Type B pancreatic cell (in vitro differentiated cells): ENCODE measurements at places on chromosomes 6 and 20. TPM values are rescaled to one million over a fixed set of nuclear protein-coding genes. Genes with fewer than 3 reads are reported as not detected.

DNA sequence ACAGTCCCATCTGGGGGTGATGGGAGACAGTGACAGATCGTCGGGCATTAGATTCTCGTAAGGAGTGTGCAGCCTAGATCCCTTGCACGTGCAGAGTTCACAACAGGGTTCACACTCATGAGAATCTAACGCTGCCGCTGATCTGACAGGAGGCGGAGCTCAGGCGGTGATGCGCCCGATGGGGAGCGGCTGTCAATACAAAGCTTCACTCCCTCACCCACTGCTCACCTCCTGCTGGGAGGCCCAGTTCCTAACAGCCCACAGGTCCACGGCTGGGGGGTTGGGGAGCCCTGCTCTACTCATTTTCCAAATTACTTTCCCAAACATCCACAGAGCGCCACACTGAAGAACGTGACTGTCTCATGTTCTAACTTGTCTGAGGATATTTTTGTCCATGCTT lies 25.3 kb downstream of the CTCFL start:
- H3K27me3 ChIP-seq: peaks cover 31% of the 10 kb centered on the region
- no peaks in the 10 kb centered on the region for H3K36me3 ChIP-seq
- no peak for DNase-seq
- no peak overlapping the region for H3K27ac ChIP-seq
- peaks cover 23% of the 10 kb centered on the region for H3K4me1 ChIP-seq

- no peaks in the 10 kb centered on the region for H3K4me1 ChIP-seq
- peaks cover 72% of the 10 kb centered on the region for H3K36me3 ChIP-seq
- DNase-seq: no peak
- H3K27ac ChIP-seq: no peak overlapping the region
Observed at GRCh38 chr6:78953798-78954197, 86.4 kb downstream of the IRAK1BP1 start.

GRCh38 chr6:144857086-144857485 lies 572.0 kb downstream of the UTRN start:
- H3K4me3 ChIP-seq: no peak overlapping the region
- no peak for DNase-seq
- H3K4me1 ChIP-seq: no peaks in the 10 kb centered on the region
- H3K36me3 ChIP-seq: no peaks in the 10 kb centered on the region
- H3K27ac ChIP-seq: no peak overlapping the region

DNA sequence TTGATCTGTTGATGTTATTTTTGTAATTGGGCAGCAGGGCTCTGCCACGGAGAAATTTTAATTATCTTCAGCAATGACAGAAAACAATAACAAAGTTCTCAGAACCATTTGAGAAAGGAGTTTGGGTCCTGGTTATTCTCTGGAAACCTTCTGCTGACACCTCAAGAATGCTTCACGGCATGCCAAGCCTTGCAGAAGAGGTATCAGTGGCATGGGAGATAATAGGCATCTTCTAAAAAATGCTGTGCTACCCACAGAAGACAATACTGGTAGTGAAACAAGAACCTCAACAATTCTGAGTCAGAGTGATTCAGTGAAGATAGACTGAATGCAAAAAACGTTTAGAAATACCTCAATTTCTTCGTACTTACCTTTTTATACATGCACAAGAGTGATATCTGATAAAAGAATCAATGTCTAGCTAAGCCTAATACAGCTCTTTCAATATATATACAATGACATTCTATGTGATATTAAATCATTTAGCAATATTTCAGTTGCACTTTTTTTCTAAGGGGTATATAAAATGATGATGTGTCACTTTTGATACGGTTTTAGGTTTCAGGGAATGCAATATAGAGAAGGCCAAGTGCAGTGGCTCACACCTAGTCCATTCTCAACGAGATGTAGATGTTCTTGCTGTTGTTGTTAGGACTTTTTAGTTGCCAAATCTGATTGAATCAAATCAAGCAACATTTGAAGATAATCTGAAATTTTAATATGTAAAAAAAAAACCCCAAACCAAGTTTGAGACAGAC lies 110.4 kb upstream of the COL21A1 start:
- H3K4me1 ChIP-seq: peaks cover 18% of the 10 kb centered on the region
- no peaks in the 10 kb centered on the region for H3K27me3 ChIP-seq
- DNase-seq: no peak

DNA sequence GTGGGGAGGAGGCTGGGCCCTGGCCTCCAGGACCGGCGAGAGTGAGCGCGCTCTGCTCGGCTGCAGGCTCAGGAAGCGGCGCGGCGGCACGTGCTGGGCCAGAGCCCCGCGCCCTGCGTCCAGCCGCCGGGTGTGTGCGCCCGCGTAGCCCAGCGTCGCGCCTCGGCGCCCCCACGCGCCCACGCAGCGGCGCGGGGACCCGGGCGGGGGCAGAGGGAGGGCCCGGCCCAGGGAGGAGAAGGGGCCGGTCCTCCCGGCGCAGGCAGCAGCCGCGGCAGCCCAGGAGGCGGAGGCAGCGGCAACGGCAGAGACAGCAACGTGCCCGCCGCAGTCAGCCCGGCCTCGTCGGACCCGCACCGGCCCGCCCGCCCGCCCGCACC lies at the start of gene EYA2:
EYA2 (plus strand) TSS at position 265 of the 380 bp plus-strand sequence. CDS start 95,168 bp downstream, outside the sequence.
- H3K4me1 ChIP-seq: peaks cover 21% of the 10 kb centered on the region
- no peak for DNase-seq
- H3K4me3 ChIP-seq: peak within 1 kb of the TSS; percentile 92
- H3K27me3 ChIP-seq: peaks cover 68% of the 10 kb centered on the region
- peak within 1 kb of the TSS; percentile 46 for H3K27ac ChIP-seq
- H3K36me3 ChIP-seq: peaks cover 5% of the 10 kb centered on the region

DNA sequence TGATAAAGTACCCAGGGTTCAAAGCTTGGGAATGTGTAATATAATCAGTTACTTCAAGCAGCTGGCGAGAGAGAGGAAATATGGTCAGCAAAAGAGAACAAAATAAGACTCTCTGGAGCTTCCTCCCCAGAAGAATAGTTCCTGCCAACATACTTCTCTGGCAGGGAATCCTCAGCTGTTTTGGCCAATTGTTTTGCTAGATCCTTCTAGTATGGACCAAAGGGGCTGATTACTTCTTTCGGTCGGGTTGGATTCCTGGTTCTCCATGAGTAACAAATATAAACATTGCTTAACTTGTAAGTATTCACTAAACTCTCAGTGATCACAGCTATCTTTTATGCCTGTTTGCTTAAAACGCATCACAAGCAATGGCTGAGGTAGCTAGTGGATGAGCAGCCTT lies 31.4 kb upstream of the FBXO9 start:
- no peak for DNase-seq
- no peaks in the 10 kb centered on the region for H3K4me1 ChIP-seq
- H3K4me3 ChIP-seq: no peak overlapping the region
- H3K27ac ChIP-seq: no peak overlapping the region

OR2B6 gene
- not detected in 2 replicates for total RNA-seq

DNA sequence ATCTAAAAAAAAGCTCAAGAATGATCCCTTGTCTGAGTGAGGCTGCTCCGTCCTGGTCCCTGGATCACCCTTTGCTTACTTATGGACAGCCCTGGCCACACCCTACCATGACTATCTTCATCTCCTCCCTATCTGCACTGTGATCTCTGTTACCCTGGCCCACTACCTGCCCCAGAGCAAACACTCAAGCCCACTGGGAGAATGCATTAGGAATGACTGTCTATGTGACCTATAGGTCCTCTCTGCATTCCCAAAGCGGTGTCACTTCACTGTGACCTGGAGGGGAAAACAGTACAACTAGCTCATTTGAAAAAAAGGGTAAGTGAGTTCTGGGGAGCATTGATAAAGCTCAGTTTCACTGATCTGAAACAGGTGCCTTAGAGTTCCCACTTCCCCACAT lies 86.4 kb upstream of the FOXP4 start:
- no peaks in the 10 kb centered on the region for H3K36me3 ChIP-seq
- peaks cover 34% of the 10 kb centered on the region for H3K4me1 ChIP-seq
- no peak overlapping the region for H3K27ac ChIP-seq
- peak overlapping the region; percentile 57 for H3K4me3 ChIP-seq
- DNase-seq: no peak

PET117 gene
- total RNA-seq: 17.8 and 18.7 TPM in 2 replicates

TRERF1 gene
- 9.7 and 13.2 TPM in 2 replicates for total RNA-seq

- DNase-seq: no peak
- no peaks in the 10 kb centered on the region for H3K27me3 ChIP-seq
- H3K4me3 ChIP-seq: peak overlapping the region; percentile 1
- H3K4me1 ChIP-seq: peaks cover 14% of the 10 kb centered on the region
- H3K27ac ChIP-seq: peak overlapping the region; percentile 78
Observed at GRCh38 chr6:51495610-51496396, 591.6 kb downstream of the PKHD1 start.

- no peak for DNase-seq
- H3K27ac ChIP-seq: no peak overlapping the region
- H3K4me1 ChIP-seq: no peaks in the 10 kb centered on the region
- no peak overlapping the region for H3K4me3 ChIP-seq
- no peaks in the 10 kb centered on the region for H3K36me3 ChIP-seq
- peaks cover 2% of the 10 kb centered on the region for H3K27me3 ChIP-seq
Observed at GRCh38 chr6:106476331-106477105, 116.0 kb downstream of the CRYBG1 start.

SLC44A4 gene
- 8.8 and 10.6 TPM in 2 replicates for total RNA-seq

DNA sequence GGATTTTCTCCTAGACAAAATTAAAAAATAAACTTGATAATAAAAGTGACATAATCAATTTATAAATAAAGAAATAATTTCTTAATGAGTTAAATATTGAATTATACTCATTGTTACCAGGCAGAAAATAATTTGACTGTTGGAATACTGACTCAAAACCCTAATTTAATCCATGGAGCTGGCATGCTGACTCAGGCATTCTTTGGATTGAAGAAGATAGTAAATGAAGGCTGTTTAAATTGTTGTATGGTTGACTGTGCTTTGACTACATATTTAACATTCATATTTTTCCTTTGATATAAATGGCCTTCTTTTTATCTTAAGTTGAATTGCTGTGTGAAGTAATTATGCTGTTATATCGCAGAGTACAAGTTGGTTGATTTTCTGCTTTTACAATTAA lies 11.7 kb downstream of the MANEA start:
- H3K4me1 ChIP-seq: no peaks in the 10 kb centered on the region
- no peaks in the 10 kb centered on the region for H3K27me3 ChIP-seq
- peaks cover 27% of the 10 kb centered on the region for H3K36me3 ChIP-seq

DNA sequence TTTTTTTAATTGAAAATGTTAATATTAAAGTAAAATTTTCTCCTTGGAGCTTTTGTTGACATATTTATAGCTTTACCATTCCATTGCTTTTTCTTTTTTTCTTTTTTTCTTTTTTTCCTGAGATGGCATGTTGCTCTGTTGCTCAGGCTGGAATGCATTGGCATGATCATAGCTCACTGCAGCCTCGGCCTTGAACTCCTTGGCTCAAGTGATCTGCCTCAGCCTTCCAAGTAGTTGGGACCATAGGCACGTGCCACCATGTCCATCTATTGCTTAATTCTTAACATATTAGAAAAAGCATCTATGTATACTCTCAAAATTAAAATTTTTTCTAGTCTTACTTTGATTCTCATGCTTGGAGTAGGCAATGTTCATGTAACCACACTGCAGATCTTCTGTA lies 43.0 kb downstream of the RALGAPB start:
- no peak overlapping the region for H3K27ac ChIP-seq
- no peak overlapping the region for H3K4me3 ChIP-seq
- no peak for DNase-seq
- H3K27me3 ChIP-seq: no peaks in the 10 kb centered on the region
- H3K4me1 ChIP-seq: no peaks in the 10 kb centered on the region

HCRTR2 gene
- 0.27 TPM in 1 of 2 replicates, not detected in the other for total RNA-seq

GRCh38 chr6:142833798-142834197 lies 111.2 kb downstream of the HIVEP2 start:
- H3K27ac ChIP-seq: no peak overlapping the region
- no peak for DNase-seq
- H3K4me3 ChIP-seq: no peak overlapping the region
- no peaks in the 10 kb centered on the region for H3K36me3 ChIP-seq
- H3K4me1 ChIP-seq: peaks cover 5% of the 10 kb centered on the region
